ENCODE measurements at places on chromosomes 2 and 18. TPM values are rescaled to one million over a fixed set of nuclear protein-coding genes. Genes with fewer than 3 reads are reported as not detected.

GRCh38 chr2:129281791-129282530, 697.5 kb upstream of the RAB6C start:
- DNase-seq = no peak
- H3K4me1 ChIP-seq = no peaks in the 10 kb centered on the region
- no peaks in the 10 kb centered on the region for H3K36me3 ChIP-seq
- no peak overlapping the region for H3K27ac ChIP-seq
- no peaks in the 10 kb centered on the region for H3K27me3 ChIP-seq

DNA sequence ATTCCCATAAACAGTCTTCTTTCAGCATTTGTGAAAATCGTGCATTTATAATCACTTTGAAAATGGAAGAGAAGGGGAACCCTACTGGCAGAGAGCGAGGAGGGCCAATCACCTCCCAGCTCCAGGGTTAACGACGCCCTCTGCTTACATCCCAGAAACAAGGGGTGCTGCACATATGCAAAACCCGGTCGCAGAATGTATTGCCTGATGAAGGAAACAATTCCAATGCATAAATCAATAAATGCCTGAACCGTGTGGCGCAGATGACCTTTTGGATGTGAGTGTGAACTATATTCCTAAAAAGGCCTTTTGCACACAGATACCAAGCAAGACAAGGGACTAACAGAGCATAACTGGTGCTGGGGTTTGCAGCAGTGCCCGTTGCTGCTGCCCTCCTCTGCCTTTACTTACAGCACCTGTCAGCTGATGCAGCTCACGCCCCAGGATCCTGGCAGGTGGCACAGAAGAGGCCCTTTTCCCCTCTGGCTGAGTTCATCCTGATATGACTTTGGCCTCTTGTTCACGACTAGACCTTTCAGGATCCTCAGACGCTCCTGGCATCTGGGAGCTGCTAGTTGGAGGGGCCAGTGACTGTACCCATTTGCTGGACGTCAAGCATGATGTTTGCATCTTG, 67.8 kb downstream of the MYT1L start:
- H3K27ac ChIP-seq = no peak overlapping the region
- H3K4me1 ChIP-seq = no peaks in the 10 kb centered on the region
- DNase-seq = no peak
- H3K36me3 ChIP-seq = no peaks in the 10 kb centered on the region
- no peak overlapping the region for H3K4me3 ChIP-seq
- H3K27me3 ChIP-seq = no peaks in the 10 kb centered on the region

GRCh38 chr18:28541276-28541930, 364.5 kb upstream of the CDH2 start:
- H3K27ac ChIP-seq = no peak overlapping the region
- H3K4me1 ChIP-seq = no peaks in the 10 kb centered on the region
- DNase-seq = no peak
- no peaks in the 10 kb centered on the region for H3K27me3 ChIP-seq

DNA sequence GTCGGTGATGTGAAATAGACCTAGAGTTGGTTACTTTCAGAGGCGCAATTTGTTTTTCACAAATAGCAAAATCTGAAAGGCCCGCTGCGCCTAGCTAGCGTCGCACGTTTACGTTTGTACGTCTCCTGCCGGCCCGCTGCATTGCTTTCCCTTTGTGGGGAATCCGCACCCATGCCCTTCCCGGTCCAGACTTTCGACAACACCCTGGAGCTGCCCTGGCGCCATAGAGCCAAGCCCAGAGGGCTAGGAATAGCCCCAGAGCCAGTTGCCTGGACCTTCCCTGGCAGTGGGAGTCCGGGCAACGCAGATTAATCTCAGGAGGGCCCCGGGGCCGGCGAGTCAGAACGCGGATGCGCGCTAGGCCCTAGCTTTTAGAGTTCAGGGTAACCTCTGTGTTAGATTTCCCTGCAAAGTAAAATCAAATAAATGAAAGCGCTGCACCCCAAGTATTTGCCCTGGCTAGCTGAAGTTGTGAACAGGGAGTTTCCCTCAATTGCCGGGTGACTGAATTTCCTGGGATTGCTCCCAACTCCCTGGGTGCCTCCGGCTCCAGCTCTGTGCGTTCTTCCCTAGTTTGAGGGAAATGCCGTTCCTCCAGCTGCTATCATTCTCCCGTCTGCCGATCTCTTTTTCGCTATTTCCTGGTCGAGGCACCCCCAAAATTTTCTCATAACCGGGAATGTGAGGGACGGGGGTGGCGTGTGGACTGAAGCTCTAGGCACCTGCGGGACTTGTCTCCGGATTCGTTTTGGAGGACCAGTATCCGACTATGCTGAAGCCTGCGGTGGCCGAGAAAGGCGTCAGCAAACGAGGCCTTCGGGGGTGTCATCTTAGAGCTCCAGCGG, 1.2 kb upstream of the EN1 start:
- H3K27me3 ChIP-seq = peaks cover 89% of the 10 kb centered on the region
- H3K4me1 ChIP-seq = peaks cover 42% of the 10 kb centered on the region
- H3K36me3 ChIP-seq = no peaks in the 10 kb centered on the region
- no peak for DNase-seq

- no peaks in the 10 kb centered on the region for H3K27me3 ChIP-seq
- no peak overlapping the region for H3K27ac ChIP-seq
- no peaks in the 10 kb centered on the region for H3K36me3 ChIP-seq
- DNase-seq = no peak
- no peaks in the 10 kb centered on the region for H3K4me1 ChIP-seq
Measured at GRCh38 chr2:153074207-153074606, 355.8 kb downstream of the ARL6IP6 start.

- no peak overlapping the region for H3K27ac ChIP-seq
- H3K27me3 ChIP-seq = no peaks in the 10 kb centered on the region
- H3K36me3 ChIP-seq = no peaks in the 10 kb centered on the region
- H3K4me3 ChIP-seq = no peak overlapping the region
- DNase-seq = no peak
Measured at GRCh38 chr2:33812707-33813106, 213.6 kb upstream of the FAM98A start.

DNA sequence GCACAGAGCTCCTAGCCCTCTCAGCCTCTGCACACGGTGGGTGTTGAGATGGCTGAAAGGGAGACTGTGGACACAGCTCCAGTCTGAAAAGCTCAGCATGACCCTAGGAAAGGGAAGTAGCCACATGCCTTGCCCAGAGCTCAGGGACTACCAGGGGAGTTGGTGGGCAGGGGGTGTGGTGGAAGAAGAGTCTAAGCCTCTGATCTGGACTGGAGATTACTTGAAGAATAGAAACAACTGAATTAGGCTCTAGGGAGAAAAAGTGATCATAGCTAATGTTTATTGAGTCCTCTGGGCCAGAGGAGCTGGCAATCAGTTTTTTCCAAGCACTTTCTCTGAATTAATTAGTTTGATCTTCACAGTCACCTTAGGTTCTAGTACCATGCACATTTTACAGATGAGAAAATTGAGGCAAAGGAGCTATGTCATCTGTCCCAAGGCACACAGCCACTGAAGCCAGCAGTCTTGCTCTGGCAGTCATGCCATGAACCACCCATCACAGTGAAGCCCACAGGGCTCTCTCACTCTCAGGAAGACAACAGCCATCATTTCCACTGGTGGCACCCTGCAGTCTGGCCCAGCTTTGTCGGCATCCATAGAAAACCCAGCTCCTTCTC, 10.3 kb downstream of the SDC1 start:
- H3K27me3 ChIP-seq = peaks cover 14% of the 10 kb centered on the region
- H3K36me3 ChIP-seq = no peaks in the 10 kb centered on the region
- DNase-seq = no peak

GRCh38 chr2:204468746-204469429, 76.4 kb upstream of the PARD3B start:
- H3K27ac ChIP-seq = no peak overlapping the region
- no peaks in the 10 kb centered on the region for H3K36me3 ChIP-seq
- no peak for DNase-seq
- H3K4me3 ChIP-seq = no peak overlapping the region
- H3K27me3 ChIP-seq = peaks cover 14% of the 10 kb centered on the region

DNA sequence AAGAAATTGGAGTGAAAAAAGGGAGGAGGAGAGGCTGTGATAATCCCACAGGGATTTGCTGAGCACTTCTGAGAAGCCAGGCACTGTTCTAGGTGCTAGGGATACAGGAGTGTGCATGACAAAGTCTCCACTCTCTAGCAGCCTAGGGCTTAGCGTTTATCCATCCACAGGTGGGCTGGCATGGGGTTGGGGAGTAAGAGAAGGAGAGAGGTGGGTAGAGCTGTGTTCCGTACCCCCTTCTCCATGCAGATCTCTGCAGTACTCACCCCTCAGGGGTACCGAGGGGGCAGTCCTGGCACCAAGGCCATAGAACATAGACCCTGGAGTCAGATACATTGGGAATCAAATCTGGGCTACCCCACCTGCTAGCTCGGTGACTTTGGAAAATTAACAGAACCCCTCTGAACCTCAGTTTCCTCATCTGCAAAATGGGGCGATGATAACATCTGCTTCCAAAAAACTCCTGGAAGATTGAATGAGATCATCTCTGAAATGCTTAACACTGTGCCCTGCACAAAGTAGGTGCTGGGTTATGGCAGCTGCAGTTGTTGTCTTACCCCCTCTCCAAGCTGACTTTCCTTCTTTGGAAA, 18.6 kb downstream of the FOSL2 start:
- H3K27ac ChIP-seq = peak overlapping the region; percentile 97
- H3K27me3 ChIP-seq = no peaks in the 10 kb centered on the region
- H3K36me3 ChIP-seq = peaks cover 18% of the 10 kb centered on the region
- peak overlapping the region; percentile 71 for H3K4me3 ChIP-seq
- H3K4me1 ChIP-seq = peaks cover 64% of the 10 kb centered on the region
- no peak for DNase-seq

DNA sequence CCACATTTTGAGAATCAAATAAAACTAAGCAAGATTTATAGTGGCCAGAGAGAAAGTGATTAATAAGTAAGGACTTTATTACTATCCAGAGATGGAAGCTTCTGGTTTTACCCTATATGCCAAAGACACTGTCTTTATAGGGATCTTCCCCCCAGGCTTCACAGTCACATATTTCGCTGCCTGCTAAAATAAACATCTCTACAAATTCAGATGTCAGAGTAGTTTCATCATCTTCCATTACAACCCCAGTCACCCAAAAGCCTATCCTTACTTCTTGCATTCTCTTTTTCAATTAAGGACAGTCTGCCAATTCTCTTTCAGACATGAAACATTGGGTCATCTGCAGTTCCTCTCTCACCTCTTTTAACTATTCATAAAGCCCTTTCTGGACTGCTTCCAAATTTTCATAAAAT, 28.3 kb downstream of the CREB1 start:
- no peaks in the 10 kb centered on the region for H3K27me3 ChIP-seq
- DNase-seq = no peak
- no peak overlapping the region for H3K4me3 ChIP-seq
- peaks cover 15% of the 10 kb centered on the region for H3K4me1 ChIP-seq

DNA sequence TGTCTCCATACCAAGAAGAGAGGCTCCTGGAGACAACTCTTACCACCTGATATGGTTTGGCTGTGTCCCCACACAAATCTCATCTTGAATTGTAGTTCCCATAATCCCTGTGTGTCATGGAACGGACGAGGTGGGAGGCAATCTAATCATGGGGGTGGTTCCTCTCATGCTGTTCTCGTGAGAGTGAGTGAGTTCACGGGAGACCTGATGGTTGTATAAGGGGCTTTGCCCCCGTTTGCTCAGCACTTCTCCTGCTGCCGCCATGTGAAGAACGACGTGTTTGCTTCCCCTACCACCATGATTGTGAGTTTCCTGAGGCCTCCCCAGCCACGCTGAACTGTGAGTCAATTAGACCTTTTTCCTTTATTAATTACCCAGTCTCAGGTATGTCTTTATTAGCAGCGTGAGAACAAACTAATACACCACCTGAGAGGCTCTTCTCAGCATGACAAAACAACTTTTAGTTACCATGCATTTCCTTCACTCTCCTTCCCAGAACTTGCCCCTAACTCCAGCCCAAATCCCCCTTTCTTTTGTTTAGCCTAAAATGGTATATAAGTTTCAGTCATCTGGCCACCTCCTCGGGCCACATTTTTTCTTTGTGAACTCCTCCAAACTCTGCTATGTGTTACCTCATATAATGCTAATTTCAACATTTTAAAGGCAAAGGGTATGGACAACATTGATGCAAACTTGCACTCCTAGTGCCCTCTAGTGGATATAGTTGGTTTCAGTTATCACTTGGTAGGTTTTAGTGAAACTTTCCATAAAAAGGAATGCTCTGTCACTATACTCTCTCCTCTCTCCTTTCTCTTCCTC, 58.6 kb upstream of the SLC25A52 start:
- H3K27me3 ChIP-seq = no peaks in the 10 kb centered on the region
- no peak overlapping the region for H3K4me3 ChIP-seq
- no peaks in the 10 kb centered on the region for H3K4me1 ChIP-seq
- H3K36me3 ChIP-seq = no peaks in the 10 kb centered on the region
- DNase-seq = no peak

- H3K4me3 ChIP-seq = no peak overlapping the region
- H3K4me1 ChIP-seq = peaks cover 4% of the 10 kb centered on the region
- peaks cover 10% of the 10 kb centered on the region for H3K27me3 ChIP-seq
Measured at GRCh38 chr2:240840435-240841060, 20.5 kb upstream of the KIF1A start.

DNA sequence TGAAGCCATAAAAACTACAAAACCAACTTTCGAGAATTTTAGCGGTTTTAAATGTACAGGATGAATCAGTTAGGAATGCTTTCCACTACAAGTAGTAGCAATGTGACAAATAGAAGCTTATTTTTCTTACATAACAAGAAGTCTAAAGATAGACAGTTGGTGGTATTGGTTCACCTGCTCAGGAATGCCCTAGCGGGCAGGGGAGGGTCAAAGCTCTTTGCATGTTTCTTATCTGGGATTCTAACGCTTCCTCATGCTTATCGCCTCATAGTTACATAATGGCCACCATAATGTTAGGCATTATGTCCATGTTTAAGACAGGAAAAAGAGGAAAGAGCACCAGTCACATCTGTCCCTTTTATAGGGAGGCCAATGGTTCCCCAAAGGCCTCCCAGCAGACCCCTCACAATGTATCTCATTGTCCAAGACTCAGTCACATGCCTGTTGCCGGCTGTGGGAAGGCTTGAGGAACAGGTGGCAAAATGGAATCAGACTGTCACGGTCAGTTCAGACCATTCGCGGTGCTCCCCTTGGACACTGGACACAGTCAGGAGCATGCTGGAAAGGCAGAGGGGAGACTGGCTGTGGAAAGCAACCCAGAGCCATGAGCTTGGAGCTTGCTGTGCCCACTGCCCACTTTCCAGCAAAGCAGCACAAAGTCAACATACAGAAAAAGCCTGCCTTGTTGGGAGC, 69.4 kb upstream of the ODC1 start:
- H3K27me3 ChIP-seq = no peaks in the 10 kb centered on the region
- H3K4me1 ChIP-seq = no peaks in the 10 kb centered on the region
- H3K4me3 ChIP-seq = no peak overlapping the region

- H3K4me1 ChIP-seq = no peaks in the 10 kb centered on the region
- H3K4me3 ChIP-seq = no peak overlapping the region
- H3K27ac ChIP-seq = no peak overlapping the region
- DNase-seq = no peak
- H3K36me3 ChIP-seq = no peaks in the 10 kb centered on the region
Measured at GRCh38 chr2:71800851-71801250, 346.8 kb downstream of the CYP26B1 start.

- H3K4me1 ChIP-seq = no peaks in the 10 kb centered on the region
- H3K4me3 ChIP-seq = no peak overlapping the region
- no peaks in the 10 kb centered on the region for H3K27me3 ChIP-seq
- no peak for DNase-seq
- no peaks in the 10 kb centered on the region for H3K36me3 ChIP-seq
Measured at GRCh38 chr2:163856941-163857340, 121.1 kb upstream of the FIGN start.

GRCh38 chr2:157168501-157168900, 89.0 kb upstream of the GALNT5 start:
- H3K4me1 ChIP-seq = no peaks in the 10 kb centered on the region
- no peak overlapping the region for H3K27ac ChIP-seq
- H3K4me3 ChIP-seq = no peak overlapping the region
- no peak for DNase-seq
- peaks cover 12% of the 10 kb centered on the region for H3K27me3 ChIP-seq

The GREB1 gene
- total RNA-seq = 2.4 TPM

The PLGLB2 gene
- 1.9 TPM for total RNA-seq

The TRAPPC12 gene
- total RNA-seq = 85.4 TPM

The SCYGR4 gene
- not detected for total RNA-seq

The SERPINB4 gene
- total RNA-seq = not detected

The MAP3K19 gene
- total RNA-seq = not detected

All from activated T-cell treated with anti-CD3 and anti-CD28 coated beads, Interleukin-2, amount 50 U/mL, for 72 hours (primary cell).